ENCODE measurements at places on chromosomes 16 and 17.

DNA sequence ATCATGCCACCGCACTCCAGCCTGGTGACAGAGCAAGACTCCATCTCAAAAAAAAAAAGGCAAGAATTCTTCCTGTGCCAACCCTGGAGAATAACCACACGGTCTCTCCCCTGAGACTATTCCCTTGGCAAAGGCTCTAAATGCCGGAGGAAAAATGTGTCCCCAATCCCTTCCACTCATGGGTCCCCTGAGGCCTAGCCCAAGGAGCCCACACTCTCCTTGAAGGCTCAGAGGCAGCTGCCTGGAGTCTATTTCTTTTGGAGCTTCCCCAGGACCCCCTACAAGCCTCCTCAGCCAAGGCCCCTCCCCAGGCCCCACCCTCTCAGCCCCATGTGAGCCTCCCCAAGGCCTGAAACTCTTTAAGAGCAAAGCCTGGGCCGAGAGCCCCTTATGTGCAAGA, 16.6 kb downstream of the CEP131 start:
- no peak for DNase-seq

DNA sequence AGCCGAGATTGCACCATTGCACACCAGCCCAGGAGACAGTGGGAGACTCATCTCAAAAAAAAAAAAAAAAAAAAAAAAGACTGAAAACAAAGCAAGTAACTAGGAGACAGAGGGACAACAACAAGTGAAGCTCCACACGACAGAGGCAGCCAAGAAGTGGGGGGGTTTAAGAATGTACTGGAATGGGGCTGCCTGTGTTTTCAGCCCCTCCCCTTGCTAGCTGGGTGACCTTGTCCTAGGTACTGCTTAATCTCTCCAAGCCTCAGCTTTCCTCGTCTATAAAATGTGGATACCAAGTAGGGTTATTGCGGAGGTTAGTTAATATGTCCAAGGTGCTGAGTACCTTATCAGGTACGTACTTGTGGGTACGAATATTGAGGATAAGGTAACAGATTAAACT, 163.8 kb upstream of the CACNG5 start:
- DNase-seq: no peak

GRCh38 chr17:28700830-28701492, 10.7 kb downstream of the PROCA1 start:
- DNase-seq: no peak

DNA sequence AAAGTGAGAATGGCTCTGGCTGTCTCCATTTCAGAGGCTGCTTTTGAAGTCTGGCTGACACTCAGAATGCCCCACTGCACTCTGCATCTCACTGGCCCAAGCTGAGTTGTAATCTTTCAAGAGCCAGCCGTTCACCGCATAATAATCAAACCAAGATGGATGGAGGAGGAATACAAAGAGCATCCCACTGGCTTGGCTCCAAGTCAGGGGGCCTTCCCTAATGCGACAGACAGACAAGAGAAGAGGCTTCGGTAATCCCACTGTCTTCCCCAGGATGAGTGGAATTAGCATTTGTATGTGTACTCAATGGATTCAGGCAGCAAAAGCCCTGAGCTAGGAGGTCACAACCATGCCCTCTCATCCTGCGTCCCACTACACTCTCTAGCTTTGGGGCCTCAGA, 68.0 kb downstream of the CBLN1 start:
- no peak for DNase-seq

DNA sequence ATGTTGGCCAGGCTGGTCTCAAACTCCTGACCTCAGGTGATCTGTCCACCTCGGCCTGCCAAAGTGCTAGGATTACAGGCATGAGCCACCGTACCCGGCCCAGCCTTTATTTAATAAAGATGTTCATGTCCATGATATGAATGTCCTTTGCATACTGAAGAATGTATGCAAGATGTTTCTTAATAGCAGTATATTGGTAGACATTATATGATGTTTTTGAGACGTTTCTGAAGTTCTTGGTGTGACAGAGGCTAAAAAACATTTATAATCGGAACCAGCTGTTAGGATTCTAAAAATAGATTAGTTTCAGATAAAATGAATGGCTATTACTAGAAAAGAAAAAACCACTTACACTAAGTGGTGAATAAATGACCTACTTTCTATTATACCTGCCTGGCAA, 11.8 kb downstream of the PDZD9 start:
- DNase-seq: no peak

GRCh38 chr16:76583466-76583865, 306.3 kb downstream of the CNTNAP4 start:
- DNase-seq: no peak

DNA sequence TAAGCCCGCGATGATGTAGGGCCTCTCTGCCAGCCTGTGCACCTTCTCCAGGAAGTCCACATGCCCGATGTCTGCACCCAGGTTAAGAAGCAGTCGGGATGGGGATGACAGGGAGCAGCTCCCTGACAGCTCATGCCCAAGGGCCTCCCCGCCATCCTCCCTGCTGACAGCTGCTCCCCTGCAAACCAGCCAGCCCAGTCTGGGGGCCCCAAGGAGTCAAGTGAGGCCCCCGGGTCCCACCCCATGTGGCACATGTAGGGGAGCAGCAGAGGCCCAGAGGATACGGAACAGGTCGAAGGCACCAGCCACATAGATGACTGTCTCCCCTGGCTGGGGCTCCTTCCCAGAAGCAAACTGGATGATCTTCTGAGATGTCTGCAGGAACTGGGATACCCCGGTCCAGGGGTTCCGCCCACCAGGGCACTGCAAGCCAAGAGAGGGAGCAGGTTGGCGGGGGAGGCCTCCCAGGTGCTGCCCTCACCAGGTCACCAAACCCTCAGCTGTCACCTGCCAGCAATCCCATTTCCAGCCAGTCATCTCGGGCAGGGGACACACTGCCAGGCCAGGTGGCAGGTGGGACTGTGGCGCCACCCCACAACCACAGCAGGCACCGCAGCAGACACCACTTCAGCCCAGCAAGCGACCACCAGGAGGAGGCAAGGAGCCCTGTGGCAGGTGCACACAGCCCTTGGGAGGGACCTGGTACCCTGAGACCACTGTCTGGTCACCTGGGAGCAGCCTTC, 4.6 kb downstream of the PCYT2 start:
- no peak for DNase-seq

- no peak for DNase-seq
Measured at GRCh38 chr16:9275816-9276354, 184.4 kb downstream of the HAPSTR1 start.

DNA sequence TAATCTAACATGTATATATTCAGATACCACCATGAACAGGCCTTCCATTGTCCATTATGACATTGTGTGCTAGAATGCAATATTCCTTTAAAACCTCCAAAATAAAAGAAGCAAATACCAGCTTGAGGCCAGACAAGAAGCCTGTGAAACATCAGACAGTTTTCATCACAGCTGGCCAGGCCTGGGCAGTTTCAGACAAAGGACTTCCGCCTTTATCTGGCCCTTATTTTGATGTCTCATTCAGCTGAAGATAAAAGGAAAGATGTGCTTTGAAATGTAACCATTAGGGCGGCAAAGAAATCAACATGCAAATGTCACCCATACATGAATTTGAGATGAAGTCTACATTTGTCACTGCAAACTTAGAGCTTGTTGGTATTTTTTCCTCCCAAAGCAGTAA, 737.5 kb downstream of the KCNJ2 start:
- no peak for DNase-seq

- DNase-seq: no peak
Measured at GRCh38 chr16:49365711-49366509, 7.7 kb upstream of the C16orf78 start.

- no peak for DNase-seq
Measured at GRCh38 chr16:81823111-81823510, 44.0 kb downstream of the PLCG2 start.

DNA sequence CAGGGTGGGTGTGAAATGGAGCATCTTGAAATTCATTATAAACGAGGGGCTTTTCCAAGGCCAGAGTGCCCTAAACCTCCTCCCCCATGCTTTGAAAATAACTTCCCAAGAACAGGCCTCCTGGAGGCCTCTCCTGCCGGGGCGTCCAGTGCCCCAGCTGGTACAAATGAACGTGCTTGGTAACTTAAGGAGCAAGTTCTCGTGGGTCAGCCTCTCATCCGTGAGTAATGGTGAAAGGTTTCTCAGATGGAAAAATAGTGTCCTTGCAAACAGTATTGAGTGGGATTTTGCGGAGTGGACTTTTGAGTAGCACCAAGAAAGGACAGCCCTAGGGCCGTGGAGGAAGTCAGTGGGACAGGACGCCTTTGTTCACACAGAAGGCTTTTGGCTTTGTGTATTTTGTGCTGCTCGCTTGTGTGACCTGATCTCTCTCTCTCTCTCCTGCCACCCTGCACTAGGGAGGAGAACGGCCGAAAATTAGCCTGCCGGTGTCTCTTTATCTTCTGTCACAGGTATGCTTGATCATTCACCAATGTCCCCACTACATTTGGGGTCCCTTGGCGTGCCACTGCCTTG, 34.6 kb downstream of the CLEC16A start:
- no peak for DNase-seq

DNA sequence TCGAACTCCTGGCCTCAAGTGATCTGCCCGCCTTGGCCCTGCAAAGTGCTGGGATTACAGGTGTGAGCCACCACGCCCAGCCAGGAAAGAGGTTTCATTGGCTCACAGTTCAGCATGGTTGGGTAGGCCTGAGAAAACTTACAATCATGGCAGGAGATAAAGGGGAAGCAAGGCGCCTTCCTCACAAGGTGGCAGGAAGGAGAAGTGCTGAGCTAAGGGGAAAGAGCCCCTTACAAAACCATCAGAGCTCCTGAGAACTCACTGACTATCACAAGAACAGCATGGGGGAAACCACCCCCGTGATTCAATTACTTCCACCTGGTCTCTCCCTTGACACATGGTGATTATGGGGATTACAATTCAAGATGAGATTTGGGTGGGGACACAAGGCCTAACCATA, 411.7 kb upstream of the ZFHX3 start:
- DNase-seq: no peak

DNA sequence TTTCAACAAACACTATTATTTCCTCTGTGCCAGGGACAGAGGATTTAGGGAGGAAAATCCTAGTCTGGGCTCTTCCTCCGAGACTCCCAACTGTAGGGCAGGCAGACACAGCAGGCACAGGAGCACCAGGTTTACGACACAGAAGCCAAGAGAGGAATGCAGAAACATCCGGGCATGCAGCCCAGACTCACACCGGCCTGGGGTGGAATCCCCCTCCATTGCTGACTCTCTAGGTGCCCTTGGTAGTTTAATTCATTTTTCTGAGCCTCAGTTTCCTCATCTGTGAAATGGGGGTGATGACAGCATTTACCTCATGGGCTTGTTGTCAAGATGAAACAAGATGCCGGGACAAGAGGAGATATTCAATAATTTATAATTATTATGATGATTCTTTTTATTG, 14.9 kb downstream of the CA4 start:
- DNase-seq: no peak

DNA sequence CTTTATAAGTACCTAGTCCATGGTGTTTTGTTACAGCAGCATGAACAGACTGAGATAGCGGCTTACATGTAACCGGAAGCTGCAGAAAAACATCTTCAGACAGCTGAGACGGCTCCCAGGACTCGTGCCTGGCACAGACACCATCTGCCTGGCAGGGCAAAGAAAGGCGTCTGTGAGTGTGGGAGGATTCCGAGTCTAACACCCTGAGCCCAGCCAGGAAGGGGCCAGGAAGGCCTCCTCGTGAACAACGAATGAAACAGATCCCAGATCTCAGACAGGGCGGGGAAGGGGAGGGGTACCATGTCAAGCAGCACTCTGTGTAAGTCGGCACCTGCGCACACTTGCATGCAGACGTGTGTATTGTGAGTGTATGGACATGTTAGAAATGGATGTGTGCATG, 4.4 kb upstream of the CSNK1D start:
- DNase-seq: no peak

DNA sequence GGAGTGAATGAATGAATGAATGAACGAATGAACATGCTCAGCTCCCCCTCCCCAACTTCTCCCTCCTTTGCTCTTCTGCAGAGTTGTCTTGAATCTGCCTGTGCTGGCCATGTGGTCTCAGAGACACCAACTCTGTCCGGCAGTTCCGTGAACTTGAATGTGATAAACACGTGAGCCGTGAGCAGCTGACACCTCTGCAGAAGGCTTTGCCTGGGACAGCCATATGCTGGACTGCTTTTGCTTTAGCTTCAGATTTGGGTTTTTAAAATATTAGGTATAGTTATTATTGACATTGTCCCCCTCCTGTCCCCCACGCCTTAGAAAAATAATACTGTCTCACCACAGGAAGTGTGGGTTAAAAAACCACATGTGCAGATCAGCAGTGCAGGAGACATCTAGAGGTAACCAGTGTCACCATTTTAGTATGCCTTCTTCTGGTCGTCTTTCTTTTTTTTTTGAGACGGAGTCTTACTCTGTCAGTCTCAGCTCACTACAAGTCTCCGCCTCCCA, 83.8 kb downstream of the ABCC1 start:
- DNase-seq: no peak

GRCh38 chr16:10033556-10033955, 148.7 kb downstream of the GRIN2A start:
- no peak for DNase-seq

DNA sequence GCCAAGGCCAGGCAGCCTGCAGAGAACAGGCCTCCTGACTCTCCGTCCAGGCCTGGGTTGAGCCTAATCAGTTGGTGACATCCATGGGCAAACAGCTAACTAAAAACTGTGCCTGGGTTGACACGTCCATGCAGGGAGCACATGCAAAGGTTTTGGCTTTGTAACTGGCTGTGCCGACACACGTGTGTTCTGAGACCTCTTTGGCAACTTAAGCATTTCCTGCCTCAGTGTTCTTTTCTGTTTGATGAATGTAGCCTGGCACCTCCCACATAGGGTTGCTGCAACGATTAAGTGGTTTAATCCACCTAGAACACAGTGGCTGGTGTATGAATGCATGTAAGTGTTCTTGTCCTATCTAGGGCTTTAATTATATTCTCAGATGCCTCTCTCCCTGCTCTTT, 3.2 kb downstream of the BCO1 start:
- no peak for DNase-seq

GRCh38 chr16:1432388-1433262, 1.7 kb downstream of the PERCC1 start:
- no peak for DNase-seq

DNA sequence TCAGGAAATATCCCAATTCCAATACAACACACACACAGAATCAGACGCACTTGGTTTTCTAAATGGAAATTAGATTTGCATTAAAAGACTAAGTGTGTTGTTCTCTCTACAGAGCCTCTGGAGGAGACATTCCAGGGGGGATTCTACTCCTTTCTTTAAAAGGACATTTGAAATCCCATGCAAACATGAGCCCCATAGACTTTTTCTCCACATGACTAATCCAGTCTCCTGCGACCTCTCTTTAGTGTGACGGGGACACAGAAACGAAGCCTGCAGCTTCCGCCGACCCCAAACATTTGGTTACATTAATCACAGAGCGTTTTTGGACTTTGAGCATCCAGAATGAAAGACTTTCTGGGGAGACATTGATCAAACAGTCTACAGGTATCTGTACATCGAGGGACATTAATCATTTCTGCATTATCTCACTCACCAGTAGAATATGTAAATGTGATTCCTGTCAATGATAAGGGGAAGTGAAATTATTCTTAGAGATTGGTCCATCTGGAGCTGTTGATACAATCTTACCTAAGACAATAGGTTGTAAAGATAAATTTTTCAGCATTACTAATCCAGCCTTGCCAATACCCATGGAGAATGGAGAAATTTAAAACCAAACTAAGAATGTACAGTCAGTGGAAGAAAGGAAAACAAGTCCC, 103.4 kb upstream of the IRX3 start:
- no peak for DNase-seq

- DNase-seq: no peak
Measured at GRCh38 chr17:62859146-62859545, 51.0 kb upstream of the MARCHF10 start.

Measured in renal cortex interstitium (tissue), 15 donors.